BE2C (cell line): ENCODE measurements at places on chromosomes 13 and 19.
A peak's percentile ranks its signal among the peaks of the same experiment; 100 is the strongest.

DNA sequence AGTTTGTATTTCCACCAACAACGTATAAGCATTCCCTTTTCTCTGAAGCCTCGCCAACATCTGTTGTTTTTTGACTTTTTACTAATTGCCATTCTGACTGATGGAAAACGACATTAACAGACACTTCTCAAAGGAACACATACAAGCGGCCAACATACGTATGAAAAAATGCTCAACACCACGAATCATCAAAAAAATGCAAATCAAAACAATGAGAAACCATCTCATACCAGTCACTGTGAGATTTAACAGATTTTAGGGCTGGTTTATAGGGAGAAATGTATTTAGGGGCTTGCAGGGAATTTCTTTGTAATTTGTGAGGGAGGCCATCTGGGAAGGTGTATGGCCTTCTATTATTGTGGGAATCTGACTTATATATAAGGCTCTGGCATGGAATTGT is 2.8 kb upstream of the DZIP1 start:
- DNase-seq = no peak

GRCh38 chr19:47613165-47614020 is 4.5 kb downstream of the BICRA start:
- DNase-seq = peak; percentile 44

DNA sequence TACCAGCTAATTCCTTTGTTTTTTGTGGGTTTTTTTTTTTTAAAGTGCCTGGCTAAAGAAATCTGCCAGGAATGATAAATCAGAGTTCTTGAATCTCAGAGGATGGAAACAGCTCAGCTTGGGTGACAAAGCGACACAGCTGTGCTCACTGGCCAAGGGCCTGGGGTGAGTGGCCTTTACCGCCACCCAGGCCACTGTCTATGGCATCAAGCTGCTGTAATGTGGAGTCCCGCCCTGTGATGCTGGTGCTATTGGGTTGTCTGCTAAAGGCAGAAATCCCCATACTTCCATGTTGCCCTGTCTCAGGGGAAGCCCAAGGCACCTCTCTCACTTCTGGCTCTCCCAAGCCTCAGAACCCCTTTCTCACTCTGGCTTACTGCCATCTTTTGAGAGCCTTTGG is 82.6 kb upstream of the FARP1 start:
- DNase-seq = no peak

DNA sequence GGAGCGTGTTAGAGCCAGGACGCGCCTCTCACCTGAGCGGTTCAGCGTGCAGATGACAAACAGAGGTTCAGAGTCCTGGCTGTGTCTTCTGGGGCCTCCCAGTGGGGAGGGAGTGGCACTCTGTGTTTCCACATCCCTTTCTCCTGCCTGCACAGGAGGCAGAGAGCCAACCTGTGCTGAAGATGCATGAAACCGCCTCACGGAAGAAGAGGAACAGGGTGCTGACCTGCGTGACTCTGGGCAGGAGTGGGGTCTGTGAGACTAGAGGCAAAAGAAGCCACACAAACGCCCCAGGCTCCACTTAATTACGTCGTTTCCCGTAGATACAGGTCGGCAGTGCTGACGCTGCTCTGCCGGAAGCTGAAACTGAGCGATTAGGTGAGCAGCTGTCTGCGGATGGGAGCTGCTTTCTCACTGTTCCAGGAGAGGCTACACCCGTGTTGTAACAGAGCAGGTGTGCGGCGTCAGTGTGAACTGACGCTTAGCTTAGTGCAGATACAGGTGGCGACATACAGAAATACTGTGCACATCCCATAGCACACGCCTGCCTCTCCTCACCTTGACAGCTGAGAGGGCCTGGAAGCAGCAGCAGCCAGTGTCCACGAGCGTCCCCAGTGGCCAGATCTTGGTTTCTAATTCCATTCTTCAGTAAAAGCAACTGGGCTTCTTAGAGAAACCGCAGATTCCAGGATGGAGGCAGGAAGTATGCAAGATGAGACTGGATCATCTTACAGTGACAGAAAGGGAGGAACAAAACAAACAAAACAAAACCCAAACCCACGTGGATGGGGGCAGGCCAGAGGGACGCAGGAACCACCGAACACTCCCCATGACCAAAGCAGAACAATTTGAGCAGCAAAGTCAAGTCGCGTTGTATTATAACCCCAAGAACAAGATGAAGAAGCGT is 37.7 kb upstream of the MCF2L start:
- peak; percentile 72 for DNase-seq

GRCh38 chr13:40640845-40641458 is 25.5 kb downstream of the FOXO1 start:
- no peak for DNase-seq

DNA sequence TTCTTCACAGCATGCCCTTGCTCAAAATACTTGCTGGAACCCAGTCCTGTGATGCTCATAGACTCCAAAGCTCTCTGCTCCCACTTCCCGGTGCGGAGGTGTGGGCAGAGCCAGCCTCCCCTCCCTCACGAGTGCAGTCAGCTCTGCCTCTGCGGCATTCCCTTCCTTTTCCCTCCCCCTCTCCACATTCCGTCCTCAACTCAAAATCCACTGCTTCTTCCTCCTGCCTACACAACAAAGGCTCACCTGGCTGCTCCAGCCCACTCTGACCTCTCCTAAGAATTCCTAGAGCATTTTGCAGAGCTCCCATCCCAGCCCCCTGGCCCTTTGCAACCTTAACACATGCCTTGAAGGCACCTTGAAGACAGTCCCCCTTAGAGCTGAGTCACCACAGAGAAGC is 527.9 kb downstream of the MYO16 start:
- DNase-seq = no peak

DNA sequence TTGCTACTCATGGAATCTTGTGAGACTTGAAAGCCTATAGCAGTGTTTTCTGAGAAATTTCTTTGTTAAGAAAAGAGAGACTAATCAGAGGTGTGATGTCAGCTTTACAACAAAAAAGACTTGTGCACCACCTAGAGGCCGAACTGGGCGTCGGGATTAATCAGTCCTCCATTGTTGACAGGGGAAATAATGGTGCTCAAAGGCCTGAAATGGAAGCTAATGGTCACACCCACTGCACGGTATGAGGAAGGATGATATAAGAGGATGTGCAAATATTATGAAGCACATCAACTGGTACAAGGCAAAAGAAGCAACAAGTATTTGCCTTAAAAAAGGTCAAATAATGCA is 480.2 kb upstream of the MIR17HG start:
- DNase-seq = peak; percentile 79

DNA sequence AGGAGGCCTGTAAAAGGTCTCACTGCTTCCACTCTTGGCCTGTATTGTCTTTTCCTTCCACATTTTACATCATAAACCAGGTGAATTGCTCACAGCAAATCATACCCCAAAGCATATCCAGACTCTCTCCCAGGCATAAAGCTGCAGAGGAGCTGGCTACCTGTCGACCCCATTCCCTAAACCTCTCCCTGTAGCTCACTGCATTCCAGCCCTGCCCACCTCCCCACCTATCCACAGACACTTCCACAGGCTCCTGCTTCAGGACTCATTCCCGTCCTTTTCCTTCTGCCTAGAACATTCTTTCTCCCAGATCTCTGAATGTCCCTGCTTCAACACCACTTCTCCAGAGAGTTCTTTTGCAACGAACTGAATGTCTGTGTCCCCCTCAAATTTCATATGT is 46.4 kb upstream of the STARD13 start:
- no peak for DNase-seq

- DNase-seq = no peak
Observed at GRCh38 chr19:45008552-45008951, 7.3 kb downstream of the RELB start.

DNA sequence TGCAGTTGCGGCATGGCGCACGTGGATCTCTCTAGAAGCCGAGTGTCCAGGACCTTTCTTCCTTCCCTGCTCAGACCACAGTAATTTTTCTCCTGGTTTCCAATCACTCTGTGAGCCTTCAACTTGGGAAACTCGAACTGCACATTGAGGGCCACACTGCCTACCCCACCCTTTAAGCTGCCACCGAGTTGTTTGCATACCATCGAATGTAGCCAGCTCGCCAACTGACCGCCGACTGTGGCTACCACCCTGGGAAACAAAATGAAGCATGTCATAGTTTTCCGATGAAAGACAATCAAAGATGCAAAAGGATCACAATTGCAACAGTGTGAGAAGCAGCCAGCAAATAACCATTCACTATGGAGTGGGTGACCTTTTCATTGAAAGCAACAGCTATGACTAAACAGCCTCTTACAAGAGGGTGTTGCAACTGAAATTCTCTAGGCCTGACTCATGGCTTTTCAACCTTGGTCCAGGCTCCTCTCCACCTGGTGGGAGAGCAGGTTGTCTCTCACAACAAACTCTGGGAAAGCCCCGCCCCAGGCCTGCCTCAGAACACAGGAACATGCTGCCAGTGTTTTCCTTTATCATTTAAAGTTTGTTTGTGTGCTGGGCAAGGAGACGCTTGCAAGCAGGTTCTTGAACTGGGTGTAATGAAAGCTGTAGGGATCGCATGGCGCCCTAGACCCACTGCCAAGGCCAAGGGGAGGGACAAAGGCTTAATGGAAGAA is 141.7 kb upstream of the SERP2 start:
- DNase-seq = no peak

DNA sequence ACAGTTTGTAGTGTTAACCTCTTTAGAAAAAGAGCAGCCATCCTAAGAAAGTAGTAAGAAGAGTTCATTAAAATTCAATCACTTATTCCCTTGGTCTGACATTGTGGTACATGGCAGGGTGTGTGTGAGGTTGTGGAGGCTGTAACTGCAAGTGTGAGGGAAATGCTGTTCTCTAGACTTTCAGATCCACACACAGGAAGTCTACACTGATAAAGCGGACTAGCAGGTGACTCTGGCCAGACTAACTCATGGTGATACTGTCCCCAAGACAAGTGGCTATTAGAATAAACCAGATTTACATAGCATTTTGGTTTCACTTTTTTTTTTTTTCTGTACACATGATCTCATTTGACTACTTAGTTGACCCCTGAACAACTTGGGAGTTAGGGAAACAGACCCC is 10.0 kb downstream of the MTIF3 start:
- DNase-seq = no peak

DNA sequence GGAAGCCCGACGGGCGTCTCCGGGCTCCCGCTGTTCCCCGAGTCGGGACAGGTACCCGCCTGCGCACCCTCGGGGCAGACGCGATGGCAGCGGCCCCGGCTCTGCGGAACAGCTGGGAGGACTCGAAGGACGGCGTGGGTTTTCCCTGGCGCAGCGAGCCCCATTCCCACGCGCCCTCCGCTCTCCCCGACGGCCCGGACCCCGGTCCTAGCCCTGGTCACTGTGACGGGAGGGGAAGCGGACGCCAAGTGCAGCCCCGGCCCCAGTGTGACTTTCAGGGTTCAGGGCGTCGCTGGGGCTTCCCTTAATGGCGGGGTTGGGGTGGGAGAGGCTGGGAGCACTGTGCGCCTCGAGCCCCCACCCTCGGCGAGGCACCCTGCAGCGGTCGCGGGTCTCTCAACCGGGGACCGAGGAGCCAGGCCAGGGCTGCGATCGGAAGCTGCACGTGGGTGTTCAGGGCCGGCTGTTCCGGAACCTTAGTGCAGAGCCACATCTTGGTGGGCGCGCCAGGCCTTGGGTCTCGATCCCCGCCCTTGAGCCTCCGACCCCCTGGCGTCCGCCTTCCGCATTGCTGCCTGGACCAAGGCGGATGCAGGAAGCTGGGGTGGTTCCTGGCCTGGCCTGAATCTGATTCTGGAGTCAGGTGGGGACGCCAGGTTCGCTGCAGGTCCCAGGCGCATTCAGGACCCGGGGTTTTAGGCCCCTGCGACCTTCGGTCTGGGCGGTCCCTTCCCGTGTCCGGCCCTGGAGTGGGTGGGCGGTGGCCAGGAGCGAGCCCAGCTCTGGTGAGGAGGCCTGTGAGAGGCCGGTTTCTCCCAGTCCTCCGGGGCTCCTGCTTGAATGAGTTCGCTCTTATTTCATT is 3.5 kb downstream of the LGALS7B start:
- no peak for DNase-seq

GRCh38 chr13:41716236-41716635 is 244.7 kb downstream of the VWA8 start:
- no peak for DNase-seq

GRCh38 chr13:50831512-50831911 is 12.0 kb downstream of the DLEU7 start:
- DNase-seq = no peak

DNA sequence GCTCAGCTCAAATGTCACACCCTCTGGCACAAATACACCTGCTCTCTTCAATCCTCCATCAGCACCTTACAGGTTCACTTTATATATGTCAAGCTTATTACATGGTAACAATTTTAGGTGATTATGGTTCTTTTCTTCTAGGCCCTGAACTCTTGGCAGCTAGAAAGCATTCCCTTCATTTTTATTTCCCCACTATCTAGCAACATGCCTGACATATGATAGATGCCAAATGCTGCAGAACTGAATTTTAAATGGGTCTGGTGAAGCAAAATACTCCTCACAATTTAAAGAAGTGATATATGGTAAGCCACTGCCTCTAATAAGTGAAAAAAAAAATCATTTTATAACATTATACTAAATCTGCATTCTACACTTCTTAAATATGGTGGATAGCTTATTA is 95.2 kb downstream of the USP12 start:
- DNase-seq = no peak

- no peak for DNase-seq
Observed at GRCh38 chr13:80558074-80558473, 217.1 kb upstream of the SPRY2 start.

DNA sequence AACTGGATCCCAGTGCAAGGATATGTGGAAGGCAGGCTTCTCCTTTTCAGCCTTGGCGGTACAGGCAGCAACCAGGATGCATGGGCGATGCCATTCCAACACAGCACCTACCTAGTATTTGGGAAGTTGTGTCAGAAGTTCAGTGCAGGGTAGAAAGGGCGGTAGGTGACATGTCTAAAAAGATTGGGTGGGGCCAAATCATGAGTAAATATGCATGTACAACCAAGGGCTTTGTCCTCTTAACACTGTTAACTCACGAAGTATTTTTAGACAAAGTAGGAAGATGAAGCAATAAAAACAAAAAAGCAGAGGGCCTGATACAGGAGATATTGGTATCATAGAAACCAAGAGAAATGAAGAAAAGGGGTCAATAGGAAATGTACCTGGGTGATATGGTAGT is 392.1 kb downstream of the MYO16 start:
- no peak for DNase-seq

- peak; percentile 78 for DNase-seq
Observed at GRCh38 chr13:112443995-112444311, 67.8 kb downstream of the SPACA7 start.

- no peak for DNase-seq
Observed at GRCh38 chr13:72637561-72637960, 89.9 kb downstream of the MZT1 start.

DNA sequence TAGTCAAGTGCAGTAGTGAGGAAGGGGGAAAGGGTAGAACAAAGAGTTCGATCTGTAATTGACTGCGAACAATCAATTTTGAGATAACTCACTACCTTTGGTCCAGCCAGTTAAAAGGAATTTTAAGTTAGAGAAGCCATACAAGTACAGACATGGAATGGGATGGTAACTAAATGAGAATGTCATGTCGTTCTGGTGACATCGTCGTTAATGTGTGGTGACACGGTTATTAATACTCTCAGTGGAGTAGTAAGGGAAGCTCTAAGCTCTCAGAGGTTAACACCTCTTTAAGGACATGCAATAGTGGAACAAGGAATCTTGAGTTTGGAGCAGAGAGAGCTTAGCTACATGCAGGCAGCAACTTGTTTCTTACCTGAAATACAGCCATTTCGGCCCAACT is 154.9 kb upstream of the KLF12 start:
- no peak for DNase-seq
